ENCODE measurements at places on chromosomes 13 and 19. TPM values are rescaled to one million over a fixed set of nuclear protein-coding genes. Genes with fewer than 3 reads are reported as not detected.

The PTGER1 gene
- total RNA-seq, result not detected

- no peak for DNase-seq
These were observed 8.6 kb upstream of the IRGC start for GRCh38 chr19:43707158-43707712.

DNA sequence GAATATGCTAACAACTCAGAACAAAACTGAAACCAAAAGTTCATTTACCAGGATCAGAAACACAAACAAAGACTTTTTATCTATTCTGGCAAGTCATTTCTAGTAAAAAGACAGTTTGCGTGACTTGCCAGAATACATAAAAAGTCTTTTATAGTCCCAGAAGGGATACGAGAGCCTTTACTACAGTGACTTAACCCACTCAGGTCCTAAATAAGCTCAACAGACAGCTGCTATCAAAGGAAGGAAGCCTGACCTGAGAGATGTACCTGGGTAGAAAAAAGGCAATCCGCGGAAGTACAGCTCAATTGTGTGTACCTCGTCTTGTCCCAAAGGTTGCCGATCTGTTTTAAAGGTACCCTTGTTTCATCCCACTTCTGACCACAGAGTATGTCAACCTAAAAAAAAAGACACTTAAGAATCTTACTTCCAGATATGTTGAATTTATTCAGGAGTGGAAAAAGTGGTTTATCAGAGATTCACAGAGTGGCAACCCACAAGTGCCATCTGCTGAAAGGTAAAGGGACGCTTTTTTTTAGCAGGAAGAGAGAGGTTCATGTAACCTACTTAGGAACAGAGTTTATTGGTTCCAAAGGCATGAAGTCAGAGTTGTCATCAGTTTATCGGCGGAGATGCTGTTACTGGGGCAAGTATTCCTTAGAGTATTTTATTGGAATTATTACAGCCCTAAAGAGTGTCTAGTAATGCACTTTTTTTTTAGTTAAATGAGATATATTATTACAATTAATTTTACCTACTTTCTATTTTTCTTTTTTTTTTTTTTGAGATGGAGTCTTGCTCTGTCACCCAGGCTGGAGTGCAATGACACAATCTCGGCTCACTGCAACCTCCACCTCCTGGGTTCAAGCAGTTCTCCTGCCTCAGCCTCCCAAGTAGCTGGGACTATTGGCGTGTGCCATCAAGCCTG lies 69.7 kb upstream of the C1QTNF9B start:
- no peak for DNase-seq

DNA sequence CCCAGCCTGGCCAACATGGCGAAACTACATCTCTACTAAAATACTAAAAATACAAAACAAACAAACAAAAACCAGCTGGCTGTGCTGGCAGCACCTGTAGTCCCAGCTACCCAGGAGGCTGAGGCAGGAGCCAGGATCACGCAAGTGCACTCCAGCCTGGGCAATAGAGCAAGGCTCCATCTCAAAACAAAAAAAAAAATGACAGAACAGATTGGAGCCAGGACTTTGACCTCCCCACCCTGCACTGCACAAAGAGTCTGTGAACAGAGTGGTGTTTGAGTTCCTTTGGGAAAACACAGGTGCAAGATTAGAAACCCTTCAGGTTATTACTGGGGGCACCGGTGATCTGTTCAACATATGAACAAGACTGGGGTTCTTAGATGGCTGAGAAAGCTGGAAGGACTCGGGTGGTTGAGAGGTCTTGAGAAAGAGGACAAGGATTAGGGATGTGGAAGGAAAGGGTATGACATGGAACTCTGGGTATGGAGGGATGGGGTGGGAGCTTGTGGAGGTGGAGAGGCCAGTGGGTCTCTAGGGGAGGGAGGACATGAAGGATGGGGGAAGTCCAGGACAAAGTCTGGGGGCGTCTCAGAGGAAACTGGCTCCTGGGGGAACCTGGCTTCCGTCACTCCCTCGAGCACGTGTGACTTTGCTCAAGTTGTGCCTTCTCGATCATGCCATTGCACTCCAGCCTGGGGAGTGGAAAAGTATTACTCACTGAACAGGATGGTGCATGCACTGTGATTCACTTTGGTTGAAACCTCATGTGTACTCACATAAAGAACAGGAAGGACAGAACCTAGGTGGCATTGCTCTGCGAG lies 25.9 kb downstream of the RCN3 start:
- no peak for DNase-seq

DNA sequence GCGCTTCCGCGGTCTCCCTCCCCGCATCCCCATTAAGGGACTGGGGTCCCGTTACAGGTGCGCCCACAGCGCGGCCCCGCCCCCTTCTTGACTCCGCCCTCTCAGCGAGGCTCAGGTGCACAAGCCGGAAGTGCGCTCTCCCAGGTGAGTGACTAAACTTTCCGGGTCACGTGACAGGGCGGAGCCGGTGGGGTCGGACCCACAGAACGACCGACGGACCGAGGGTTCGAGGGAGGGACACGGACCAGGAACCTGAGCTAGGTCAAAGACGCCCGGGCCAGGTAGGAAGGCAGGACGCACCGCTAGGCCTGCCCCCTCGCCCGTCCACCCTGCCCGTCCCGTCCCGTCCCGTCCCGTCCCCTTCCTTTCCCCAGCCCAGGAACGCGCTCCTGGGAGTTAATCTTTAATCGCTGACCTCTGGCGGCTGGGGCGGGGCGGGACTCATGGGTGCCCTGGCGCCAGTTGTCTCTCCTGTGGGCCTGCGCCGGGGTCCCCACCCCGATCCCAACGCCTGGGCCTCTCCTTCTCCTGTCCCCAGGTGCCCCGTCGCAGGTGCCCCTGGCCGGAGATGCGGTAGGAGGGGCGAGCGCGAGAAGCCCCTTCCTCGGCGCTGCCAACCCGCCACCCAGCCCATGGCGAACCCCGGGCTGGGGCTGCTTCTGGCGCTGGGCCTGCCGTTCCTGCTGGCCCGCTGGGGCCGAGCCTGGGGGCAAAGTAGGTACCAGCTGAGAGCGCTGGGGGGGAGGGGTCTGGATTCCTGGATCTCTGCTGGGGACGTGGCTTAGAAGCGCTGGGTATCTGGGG lies at the start of gene CRB3:
Gene CRB3 (plus strand): TSS at position 202 of the 804 bp plus-strand sequence. CDS start 431 bp downstream, at position 633.
- DNase-seq, result peak; percentile 42

- no peak for DNase-seq
These were observed 20.8 kb upstream of the SGCG start for GRCh38 chr13:23159760-23160637.

- DNase-seq, result peak; percentile 39
These were observed 4.4 kb downstream of the CCDC61 start for GRCh38 chr19:45999653-46000121.

The CCDC8 gene
- total RNA-seq, result 67.9 TPM

DNA sequence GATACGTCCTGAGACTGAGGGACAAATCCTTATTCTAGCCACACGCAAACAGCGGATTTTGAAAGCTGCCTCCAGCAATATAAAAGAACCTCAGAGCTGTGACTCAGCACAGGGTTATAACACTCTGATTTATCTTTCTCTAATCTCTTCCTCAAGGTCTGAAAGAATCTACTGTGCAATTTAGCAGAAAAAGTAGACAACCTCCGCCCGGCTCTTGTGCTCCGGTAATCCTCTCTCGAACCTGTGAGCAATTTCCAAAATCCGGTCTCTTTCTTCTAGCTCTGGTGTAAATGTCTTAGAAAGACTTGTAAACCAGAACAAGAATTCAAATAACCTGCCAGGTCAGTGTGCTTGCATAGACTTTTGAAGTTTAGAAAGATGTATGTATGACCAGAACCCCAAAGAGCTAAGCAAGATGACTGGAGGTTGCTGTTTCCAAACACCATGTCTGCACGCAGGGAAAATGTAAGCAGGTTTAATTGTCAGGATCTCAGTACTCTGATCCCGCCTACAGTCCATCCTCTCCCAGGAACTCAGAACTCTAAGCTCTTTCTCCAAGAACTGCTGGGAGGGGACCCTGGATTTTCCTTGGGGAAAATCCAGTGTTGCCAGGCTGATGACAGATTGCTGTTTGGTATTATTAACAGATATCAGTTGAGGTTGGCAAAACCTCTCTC lies 338.1 kb downstream of the RFC3 start:
- no peak for DNase-seq

GRCh38 chr13:26946684-26947343 lies 186.2 kb upstream of the GPR12 start:
- no peak for DNase-seq

- DNase-seq, result no peak
These were observed 130.1 kb downstream of the ZDHHC20 start for GRCh38 chr13:21328836-21329477.

- no peak for DNase-seq
These were observed 38.8 kb downstream of the ARHGEF7 start for GRCh38 chr13:111153977-111154332.

DNA sequence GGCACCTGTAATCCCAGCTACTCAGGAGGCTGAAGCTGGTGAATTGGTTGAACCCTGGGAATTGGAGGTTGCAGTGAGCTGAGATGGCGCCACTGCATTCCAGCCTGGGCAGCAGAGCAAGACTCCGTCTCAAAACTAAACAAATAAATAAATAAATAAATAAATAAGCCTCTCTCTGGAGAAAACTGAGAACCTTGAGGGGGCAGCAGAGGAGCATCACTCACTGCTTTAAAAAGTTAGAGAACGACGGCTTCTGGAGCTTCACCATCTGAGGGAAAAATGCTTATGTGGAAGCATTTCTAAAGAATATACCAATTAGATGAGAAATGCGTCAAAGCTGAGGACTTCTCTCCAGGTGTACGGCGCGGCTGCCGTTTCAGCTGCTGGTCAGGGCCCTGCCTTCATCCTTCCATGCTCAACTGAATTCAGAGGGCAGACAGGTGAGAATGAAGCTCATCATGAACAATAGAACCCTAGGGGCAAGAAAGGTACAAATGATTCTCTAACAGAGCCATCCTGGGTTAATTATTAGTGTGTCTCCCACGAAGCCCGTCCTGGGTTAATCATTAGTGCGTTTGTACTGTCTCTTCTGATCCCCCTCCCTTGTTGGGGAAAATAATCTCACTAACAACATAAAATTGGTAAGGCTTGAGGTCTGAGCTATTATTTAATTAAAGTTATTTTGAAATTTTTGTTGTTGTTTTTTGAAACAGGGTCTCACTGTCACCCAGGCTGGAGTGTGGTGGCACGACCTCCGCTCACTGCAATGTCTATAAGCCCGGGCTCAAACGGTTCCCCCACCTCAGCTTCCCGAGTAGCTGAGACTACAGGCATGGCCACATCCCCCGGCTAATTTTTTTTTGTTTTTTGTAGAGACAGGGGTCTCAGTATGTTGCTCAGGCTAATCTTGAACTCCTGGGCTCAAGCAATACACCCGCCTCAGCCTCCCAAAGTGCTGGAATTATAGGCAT lies 80.1 kb downstream of the IPO5 start:
- DNase-seq, result peak; percentile 20

DNA sequence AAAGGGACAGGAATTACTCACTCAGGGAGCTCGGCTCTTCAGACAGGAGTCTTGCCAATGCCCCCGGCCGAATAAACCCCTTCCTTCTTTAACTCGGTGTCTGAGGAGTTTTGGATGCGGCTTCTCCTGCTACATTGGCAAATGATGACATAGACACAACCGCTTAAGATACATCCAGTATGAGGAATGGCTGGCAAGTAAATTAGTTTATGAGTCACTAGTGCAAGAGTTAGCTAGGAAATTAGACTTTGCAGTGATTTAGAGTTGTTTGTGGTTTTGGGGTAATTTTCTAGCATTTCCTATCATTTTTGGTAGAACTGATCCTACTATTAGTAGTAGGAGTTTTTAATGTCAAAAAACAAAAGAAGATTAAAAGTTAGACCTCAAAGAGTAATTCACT lies 166.2 kb downstream of the SLITRK1 start:
- no peak for DNase-seq

The SBNO2 gene
- total RNA-seq, result 65.0 TPM

GRCh38 chr19:4593409-4593851 lies 33.9 kb upstream of the SEMA6B start:
- no peak for DNase-seq

DNA sequence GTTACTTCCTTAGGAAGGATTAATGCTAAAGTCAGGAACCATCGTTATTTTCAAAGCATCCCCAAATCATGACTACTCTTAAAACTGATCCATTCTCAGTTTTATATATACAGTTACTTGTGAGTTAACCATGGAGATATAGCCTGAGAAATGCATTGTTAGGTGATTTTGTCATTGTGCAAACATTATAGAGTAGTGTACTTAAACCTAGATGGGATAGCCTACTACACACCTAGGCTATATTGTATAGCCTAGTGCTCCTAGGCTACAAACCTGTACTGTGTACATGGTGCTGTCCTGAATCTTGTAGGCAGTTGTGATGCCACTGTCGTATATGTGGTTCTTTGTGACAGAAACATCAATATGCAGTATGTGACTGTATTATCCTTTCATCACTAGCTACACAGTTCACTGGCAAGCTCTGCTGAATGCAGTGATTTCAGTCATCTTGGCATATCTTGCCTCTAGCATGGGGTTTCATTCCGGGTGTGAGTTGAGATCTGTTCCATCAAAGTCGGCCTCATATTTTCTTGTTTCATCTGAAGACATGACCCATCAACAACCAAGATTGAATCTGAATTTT lies 45.3 kb downstream of the CDK8 start:
- no peak for DNase-seq

The C5AR2 gene
- 1.3 TPM for total RNA-seq

- DNase-seq, result no peak
These were observed 7.8 kb downstream of the ACTN4 start for GRCh38 chr19:38655148-38655824.

DNA sequence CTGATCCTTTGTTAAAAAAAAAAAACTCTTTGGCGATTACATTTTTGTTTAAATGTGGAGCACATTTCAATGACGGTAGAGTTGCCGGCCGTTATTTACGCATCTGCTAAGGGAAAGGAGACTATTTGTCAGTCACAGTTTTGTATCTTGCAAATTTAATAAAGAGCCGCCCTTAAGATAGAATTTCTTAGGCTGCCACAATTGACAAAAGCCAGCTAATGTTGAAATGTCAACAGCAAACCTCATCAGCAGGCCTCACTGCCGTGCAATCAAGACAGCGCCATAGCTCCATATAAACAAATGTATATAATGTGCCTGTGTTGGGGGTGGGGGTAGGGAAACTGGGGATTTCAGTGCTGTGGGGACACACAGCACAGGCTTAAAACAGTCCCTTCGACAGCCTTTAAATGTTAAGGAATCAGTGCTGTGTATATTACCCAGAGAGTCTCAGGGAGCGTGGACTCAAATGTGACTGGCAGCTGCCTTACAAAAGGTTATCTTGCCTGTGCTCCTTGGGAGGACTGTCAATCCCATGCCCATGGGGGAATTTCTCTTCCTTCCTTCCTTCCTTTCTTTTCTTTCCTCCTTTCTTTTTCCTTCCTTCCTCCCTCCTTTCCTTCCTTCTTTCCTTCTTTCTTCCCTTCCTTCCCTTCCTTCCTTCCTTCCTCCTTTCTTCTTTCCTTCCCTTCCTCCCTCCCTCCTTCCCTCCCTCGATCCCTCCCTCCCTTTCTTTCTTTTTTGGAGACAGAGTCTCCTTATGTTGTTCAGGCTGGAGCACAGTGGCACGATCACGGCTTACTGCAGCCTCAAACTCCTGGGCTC lies 108.0 kb downstream of the URI1 start:
- DNase-seq, result no peak

The ZNF665 gene
- total RNA-seq, result 3.9 TPM
